Fibroblast of the aortic adventitia (primary cell): ENCODE measurements at places on chromosomes 13 and 19. TPM values are rescaled to one million over a fixed set of nuclear protein-coding genes. Genes with fewer than 3 reads are reported as not detected.

DNA sequence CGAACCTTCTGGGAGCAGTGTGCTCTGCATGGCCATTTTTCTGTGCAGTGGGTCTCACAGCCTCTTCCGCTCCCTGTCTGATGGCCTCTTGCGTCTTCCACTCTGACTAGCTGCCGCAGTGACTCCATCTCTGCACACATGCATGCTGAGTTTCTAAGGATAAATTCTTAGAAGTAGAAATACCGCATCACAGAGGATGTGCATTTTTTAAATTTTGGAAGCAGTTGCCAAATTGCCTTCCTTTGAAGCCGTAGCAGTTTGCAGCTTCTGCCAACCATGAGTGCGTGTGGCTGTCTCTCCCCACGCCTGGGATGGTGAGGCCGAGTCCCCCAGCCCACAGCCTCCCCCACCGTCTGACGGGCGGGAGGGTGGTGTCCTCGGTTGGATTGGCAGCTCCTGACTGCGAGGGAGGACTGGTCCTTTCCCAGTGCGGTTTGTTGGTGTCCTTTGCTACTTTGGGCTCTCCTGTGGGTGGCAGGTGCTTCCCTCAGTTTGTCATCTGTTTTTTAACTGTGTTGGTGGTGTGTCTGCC, 9.8 kb downstream of the FZR1 start:
- peak; percentile 21 for DNase-seq

DNA sequence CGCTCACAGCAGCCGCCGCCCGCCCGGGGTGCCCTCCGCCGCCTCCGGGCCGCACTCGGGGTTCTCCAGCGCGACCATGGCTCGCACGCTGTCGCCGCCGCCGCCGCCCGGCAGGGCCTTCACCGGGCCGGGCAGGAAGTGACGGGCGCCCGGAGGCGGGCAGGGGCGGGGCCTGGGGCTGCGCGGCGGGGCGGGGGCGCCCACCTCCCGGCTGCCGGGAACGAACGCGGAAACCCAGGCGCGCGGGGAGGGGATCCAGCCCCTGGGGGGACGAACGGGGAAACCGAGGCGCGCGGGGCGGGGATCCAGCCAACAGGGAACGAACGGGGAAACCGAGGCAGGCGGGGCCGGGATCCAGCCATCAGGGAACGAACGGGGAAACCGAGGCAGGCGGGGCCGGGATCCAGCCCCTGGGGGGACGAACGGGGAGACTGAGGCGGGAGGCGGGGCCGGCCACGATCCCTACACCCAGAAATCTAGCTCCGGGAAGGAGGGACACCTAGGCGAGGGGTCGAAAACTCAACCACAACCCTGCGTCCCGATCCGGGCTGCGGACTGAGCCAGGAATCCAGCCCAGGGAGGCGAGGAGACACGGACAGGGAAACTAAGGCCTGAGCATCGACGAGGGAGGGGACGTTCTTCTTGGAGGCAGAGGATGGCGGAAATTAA, at the start of gene R3HDM4:
TSS of gene R3HDM4 (minus strand) at position 140 of the 669 bp plus-strand sequence. CDS start at position 78, 62 bp downstream.
- DNase-seq = peak; percentile 42

DNA sequence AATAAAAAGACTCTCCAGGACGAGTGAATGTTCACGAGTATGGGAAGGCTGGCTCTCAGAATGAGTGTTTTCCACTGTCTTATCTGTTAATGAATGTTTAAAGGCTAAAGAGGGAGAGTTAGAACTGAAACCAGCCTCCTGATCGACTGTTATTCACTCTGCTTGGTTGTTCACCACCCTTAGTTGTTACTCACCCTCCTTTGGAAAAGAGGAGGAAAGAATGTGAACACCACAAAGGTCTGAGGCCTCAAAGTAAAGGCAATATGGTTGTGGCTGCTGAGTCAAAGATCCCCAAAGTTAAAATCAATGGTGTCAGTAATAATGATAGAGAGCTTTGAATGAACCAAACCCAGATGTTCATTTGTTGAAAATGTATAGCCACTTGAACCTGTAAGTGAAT, 1793.2 kb upstream of the PCDH20 start:
- DNase-seq = no peak

GRCh38 chr19:40279761-40280607, 5.2 kb downstream of the AKT2 start:
- no peak for DNase-seq

DNA sequence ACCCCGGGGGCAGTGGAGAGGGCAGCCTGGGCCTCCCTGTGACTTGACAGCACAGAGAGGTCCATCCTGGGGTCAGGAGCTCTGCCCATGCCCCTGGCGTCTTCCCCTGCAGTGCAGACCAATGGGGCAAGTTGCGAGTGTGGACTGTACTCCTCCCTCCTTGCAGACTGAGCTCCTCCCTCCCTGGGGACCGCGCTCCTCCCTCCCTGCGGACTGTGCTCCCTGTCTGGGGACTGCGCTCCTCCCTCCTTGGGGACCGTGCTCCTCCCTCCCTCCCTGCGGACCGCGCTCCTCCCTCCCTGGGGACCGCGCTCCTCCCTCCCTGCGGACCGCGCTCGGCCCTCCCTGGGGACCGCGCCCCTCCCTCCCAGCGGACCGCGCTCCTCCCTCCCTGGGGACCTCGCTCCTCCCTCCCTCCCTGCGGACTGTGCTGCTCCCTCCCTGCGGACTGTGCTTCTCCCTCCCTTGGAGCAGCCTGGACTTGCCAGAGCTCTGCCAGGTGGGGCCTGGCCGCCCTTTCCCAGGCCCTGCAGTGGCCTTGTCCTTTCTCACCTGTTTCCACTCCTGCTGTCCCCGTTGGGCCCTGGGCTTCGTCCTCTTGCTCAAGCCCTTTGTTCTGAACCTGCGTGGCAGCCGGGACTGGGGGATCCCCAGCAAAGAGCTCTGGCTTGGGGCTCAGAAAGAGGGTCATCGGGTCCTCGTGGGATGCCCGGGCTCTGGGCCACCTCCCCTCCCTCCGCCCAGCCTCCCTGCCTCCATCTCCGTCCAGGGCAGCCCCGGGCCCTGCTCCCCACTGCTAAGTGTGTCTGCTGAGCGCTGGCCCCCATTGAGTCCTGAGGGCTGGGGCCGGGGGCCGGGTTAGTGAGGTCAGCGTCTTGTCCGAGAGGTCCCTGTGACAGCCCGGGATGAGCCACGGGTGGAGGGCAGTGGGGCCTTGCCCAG, 6.8 kb downstream of the GAMT start:
- no peak for DNase-seq

- peak; percentile 99 for DNase-seq
Measured at GRCh38 chr13:76711550-76712182, 174.5 kb downstream of the KCTD12 start.

DNA sequence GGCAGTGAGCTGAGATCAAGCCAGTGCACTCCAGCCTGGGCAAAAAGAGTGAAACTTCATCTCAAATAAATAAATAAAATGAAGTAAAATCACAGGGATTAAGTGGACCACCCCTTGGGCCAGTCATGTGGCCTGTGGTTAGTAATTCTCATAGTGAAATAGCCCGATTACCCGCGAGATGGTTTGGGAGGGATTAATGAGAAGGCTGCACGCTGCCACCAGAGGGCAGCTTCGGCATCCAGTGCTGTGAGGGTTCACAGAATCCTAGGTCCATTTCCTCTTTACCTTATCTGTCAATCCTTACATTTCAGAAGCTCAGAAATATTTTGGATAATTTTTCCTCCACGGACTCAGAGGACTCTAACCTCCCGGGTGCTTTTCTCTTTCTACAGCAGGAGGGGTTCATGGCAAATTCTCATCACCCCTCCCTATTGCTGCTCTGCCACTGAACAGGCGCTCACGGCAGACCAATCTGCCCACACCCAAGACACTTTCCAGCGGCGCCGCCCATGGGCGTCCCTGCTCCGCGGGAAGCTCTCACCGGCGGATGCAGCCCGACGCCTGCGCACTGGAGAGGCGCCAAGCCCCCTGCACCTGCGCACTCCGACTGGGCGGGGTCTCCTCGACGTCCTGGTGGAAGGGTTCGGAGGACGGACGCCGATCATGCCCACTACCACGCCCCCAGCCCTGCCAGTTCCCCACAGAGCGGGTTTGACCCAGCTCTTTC, 11.0 kb downstream of the ZNF835 start:
- DNase-seq = no peak

- no peak for DNase-seq
Measured at GRCh38 chr13:32455594-32455903, 27.6 kb upstream of the N4BP2L1 start.

DNA sequence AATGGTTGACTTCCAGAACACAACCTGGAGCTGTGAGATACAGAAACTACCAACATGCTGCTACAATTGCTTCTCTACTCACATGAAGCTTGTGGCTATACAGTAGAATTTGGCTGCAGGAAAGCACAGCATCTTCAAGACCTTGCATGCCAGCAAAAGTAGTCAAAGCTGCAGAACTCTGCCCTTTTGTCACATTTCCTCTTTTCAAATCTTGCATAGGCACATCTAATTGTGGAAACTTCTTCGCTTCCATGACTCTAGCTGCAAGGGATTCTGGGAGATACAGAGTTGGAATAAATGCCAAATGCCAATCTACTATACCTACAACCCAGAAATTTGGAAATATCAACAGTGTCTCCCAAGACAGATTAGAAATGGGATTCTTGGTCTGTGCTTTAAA, 462.2 kb downstream of the FOXO1 start:
- no peak for DNase-seq

DNA sequence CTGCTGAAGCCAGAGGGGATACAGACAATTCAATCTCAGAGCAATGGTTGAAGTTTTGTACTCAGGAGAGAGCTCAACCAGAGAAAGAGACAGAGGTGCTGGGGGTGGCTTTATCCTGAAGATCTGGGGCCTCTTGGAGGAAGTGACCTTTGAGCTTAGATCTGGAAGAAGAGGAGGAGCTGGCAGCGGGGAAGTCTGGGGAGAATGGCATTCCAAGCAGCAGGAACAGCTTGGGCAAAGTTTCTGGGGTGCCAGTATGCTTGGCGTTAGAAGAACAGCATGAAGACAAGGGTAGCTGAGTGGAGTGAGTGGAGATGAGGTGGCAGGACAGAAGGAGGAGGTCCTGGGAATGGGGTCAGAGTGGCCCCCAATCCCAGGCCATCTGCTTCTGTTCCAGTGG, 11.3 kb downstream of the MAST3 start:
- DNase-seq = no peak

- DNase-seq = no peak
Measured at GRCh38 chr13:79778741-79779460, 297.9 kb downstream of the NDFIP2 start.

GRCh38 chr19:37655301-37655688, at the start of gene ZFP30:
ZFP30 (minus strand) TSS chr19:37655465; CDS start chr19:37647822, 7,643 bp downstream.
- DNase-seq = peak; percentile 79

- peak; percentile 94 for DNase-seq
Measured at GRCh38 chr13:83221813-83222241, 660.4 kb downstream of the SLITRK1 start.

GRCh38 chr13:92177966-92178365, 779.5 kb downstream of the GPC5 start:
- DNase-seq = no peak

DNA sequence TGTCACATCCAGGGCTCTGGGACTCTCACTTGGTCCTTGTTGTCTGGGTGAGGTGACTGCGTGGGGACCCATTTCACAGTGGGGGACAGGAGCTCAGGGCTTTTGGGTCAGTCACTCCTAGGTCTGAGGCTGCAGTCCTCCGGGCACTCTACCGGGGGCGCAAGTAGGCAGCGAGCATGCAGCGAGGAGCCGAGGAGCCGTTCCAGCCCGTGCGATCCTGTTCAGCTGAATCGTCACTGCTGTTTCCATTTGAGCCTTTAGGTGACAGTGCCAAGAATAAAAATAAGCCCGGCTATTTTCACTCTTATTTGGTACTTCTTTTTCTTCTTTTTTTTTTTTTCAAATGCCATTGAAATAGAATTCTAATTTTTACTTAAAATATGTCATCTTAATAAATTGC, 126.5 kb downstream of the ZNF536 start:
- DNase-seq = no peak

DNA sequence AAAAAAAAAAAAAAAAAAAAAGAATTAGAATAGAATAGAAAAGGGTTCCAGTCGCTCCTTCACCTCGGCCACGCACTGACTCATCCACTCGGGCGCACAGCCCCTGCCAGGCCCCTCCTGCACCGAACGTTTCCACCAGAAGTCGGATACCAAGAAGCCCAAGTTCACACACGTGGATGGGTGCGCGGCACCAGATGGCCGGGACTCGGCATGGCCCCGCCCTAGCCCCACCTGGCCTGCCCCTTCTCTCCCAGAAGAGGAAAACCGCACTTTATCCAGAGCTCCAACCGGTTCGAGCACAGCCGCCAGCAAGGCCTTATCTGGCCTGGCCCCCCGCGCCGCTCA, 5.9 kb downstream of the PRR36 start:
- no peak for DNase-seq

- no peak for DNase-seq
Measured at GRCh38 chr13:87923753-87924152, 252.6 kb downstream of the SLITRK5 start.

- DNase-seq = no peak
Measured at GRCh38 chr13:30857636-30858035, 48.4 kb upstream of the MEDAG start.

DNA sequence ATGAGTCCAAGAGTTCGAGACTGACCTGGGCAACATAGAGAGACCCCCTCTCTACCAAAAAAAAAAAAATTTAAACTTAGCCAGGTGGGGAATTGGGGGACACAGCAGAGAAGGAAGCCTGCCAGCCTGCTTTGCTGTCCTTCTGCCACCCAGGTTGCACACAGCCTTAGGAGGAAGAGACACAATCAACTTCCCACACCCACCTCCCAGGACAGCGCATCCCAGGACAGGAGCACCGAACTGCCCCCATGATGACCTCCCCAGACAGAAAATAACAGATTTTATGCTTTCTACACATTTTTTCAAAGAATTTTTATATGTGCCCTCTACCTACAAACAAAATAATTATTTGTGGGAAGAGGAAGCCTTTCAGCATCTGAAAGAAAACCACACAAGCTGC, 126.0 kb upstream of the ZNF507 start:
- DNase-seq = no peak

GRCh38 chr19:41785653-41786052, 10.7 kb upstream of the CEACAM3 start:
- DNase-seq = peak; percentile 72

GRCh38 chr13:32195713-32196112, 119.5 kb downstream of the ZAR1L start:
- DNase-seq = peak; percentile 83

DNA sequence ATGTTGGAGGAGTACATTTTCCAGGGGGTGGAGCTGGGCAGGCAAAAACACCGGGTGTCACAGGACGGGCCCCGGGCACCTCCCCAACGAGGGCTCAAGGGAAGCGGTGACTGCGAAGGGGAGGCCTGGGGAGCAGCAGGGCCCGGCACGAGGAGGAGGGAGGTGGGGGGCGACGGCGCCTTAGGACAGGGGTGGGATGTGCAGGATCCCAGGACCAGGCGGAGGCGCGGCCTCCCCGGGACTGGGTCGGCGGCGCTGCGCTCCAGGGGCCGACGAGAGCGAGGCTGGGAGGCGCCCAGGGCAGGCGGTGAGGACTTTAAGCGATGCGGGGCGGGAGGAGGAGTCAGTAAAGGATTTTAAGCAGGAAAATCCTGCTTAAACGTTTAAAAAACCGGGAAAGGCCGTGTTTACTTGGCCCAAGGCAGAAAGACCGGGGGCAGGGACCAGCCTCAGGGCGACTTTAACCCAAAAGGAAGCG, 427 bp downstream of the ZNF160 start:
- DNase-seq = peak; percentile 27

GRCh38 chr19:16452325-16452724, 19.4 kb downstream of the EPS15L1 start:
- DNase-seq = no peak

Gene NLRP4
- total RNA-seq = not detected in 2 replicates

Gene RDH8
- not detected in 2 replicates for total RNA-seq

Gene STARD13
- total RNA-seq = 7.8 and 11.0 TPM in 2 replicates

Gene KCNC3
- not detected in 2 replicates for total RNA-seq

Gene ZNF835
- total RNA-seq = not detected in 2 replicates

Gene ZNF43
- 9.8 and 13.6 TPM in 2 replicates for total RNA-seq

Gene PTPRH
- total RNA-seq = 6.5 and 7.8 TPM in 2 replicates

Gene CEACAM6
- not detected in 2 replicates for total RNA-seq

Gene ELANE
- 0.09 and 2.9 TPM in 2 replicates for total RNA-seq

Gene IL17D
- 1.6 and 5.0 TPM in 2 replicates for total RNA-seq
